ENCODE measurements at places on chromosomes 6 and 20. TPM values are rescaled to one million over a fixed set of nuclear protein-coding genes. Genes with fewer than 3 reads are reported as not detected.

- DNase-seq, result no peak
Observed at GRCh38 chr6:34563513-34563870, 7.4 kb upstream of the SPDEF start.

- no peak for DNase-seq
Observed at GRCh38 chr6:159059885-159060506, 15.2 kb upstream of the TAGAP start.

DNA sequence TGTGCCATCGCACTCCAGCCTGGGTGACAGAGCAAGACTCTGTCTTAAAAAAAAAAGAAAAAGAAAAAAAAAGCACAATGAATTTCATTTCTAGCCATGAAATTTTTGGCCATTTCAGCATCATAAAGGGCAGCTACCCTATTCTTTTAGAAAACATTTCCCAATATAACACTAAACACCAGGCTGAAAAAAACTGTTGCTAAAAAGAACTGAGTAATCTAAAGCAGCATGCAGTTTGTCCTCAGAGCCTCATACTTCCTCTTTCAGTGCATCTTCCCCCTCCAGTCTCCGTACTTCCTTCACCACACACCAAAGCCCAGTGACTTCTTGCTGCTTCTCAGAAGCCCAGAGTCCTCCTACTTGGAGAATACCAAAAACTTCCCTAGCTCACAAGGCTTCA, 5.6 kb upstream of the IFNGR1 start:
- no peak for DNase-seq

ABRACL gene
- total RNA-seq, result 164 TPM

TNXB gene
- total RNA-seq, result not detected

SYNJ2 gene
- total RNA-seq, result 19.1 TPM

C6orf118 gene
- total RNA-seq, result not detected

TRDN gene
- total RNA-seq, result not detected

SLPI gene
- 68.1 TPM for total RNA-seq

DNA sequence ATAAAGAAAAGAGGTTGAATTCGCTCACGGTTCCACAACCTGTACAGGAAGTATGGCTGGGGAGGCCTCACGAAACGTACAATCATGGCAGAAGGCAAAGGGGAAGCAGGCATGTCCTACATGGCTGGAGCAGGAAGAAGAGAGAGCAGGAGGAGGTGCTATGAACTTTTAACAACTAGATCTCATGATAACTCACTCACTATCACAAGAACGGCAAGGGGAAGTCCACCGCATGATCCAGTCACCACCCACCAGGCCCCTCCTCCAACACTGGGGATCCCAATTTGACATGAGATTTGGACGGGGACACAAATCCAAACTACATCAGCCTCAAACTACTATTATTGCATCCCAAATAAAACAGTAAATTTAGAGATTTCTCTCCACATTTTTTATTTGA, 53.6 kb upstream of the CST7 start:
- DNase-seq, result no peak

DNA sequence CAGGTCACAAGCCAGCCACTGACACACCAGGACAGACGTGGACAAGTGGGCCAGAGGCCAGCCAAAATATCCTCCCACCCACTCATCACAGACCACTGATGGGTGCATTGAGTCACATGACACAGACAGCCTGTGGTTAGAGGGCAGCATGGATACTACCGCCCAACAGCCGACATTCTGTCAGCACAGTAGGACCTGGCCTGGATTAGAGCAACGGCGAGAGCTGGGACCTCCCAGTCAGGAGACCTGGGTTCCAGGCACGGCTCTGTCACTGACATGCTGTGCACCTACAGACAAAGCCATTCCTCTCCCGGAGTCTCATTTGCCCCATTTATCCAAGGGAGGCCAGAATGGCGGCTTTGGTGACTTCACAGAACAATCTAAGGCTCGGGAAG, 8.0 kb downstream of the ZNF335 start:
- DNase-seq, result no peak

DNA sequence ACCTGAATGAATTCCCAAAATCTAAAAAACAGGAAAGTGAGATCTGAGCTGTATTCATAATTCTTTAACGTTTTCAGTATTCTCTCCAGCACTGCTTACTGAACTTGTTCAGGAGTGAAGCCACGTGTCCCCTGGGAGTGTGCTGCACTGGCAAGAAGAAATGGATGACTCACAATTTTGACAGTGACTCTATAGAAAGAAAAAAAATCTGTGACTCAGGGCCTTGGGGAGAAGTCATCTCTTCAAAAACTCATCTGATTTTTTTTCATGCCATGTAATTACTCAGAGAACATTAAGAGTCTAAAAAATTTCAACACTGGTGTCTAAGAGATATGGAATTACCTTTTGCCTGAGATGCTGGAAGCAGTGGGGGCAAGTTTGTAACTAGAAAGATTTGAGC, 39.7 kb downstream of the ANKEF1 start:
- DNase-seq, result peak; percentile 32

DNA sequence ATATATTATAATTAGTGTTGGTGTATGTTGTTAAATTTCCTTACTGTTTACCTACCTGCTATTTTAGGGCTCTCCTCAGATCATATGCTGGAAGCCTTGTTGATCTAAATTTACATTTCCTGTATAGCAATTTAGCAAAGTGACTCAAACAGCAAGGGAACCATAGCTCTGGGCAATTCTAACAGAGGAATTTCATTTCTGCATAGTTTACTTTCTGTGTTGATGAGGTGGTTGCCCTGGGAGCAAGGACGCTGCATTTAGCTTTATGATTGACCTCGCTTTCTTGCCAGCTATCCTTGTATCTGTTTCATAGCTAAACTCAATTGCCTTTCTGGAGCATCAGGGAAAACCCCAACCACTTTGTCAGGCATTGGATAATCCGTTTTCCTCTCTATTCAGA, 810.8 kb downstream of the GRIK2 start:
- DNase-seq, result no peak

TXLNB gene
- total RNA-seq, result not detected

GRCh38 chr6:150684714-150685459, 85.2 kb downstream of the PLEKHG1 start:
- DNase-seq, result no peak

GPR6 gene
- not detected for total RNA-seq

CD40 gene
- total RNA-seq, result 49.7 TPM

DNA sequence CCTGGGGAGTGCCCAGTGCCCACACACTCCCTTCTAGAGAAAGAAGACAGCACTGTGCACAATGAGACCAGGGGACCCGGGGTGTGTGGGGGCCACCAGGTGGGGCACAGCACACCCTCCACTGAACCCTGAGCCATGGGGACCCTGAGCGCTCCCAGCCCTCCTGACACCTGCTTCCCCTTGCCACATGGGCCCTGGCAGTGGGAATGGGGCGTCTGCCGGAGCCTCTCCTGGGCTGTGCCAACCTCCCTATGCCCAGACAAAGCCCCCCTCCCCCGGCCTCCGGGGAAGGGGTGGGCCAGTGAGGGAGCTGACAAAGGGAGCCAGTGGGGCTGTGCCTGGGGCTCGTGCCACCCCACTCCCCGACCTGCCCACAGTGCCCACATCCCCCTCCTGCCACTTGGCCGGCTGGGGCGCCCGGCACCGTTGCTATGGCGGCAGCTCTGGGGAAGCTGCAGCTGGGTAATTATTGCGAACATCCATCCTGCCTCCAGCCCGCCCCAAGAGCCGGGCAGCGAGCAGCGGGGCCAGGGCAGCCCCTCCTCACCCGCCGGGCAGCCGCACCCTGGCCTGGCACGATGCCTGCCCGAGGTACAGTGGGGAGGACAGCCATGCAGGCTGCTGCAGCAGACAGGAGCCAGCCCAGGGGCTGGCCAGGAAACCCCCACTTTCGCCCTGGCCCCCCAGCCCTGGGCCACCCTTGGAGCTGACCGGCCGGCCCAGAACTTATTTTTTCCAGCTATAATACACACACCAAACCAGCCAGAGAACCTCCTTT, 41.9 kb upstream of the NOL4L start:
- no peak for DNase-seq

DNA sequence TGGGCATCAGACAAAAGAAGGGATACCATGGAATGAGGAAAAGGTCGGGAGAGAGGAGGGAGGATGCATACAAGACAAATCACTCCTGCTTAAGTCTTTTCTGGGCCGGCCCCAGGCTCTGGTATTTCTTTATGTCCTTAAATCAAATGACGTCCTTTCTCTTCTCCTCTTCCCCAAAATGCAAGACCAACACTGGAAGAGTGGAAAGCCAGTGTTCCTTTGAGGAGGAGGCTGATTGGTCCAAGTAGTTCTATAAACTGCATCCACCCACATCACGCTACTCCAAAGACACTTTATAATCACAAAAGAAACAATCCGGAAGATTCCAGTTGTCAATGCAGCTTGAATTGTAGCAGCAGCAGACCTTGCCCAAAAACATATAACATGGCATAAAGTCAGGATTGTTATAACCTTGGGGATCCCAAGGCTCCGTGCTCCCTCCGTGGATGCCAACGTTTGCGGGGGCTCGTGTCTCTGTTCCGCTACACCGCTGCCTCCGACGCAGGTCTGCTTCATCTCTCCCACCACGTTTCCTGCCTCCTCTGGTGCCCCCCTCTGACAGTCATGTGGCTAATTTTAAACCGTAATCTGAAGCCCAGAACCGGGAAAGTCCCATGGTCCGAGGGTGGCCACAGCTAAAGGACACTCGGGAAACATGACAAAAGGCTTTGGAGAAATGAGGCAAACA, 47.1 kb downstream of the MCUR1 start:
- DNase-seq, result no peak

FAXC gene
- total RNA-seq, result 7.2 TPM
